Activated naive CD4-positive, alpha-beta T cell treated with anti-CD3 and anti-CD28 coated beads, Interleukin-2, amount 50 U/mL, for 72 hours (primary cell): ENCODE measurements at places on chromosomes 16 and 17.

DNA sequence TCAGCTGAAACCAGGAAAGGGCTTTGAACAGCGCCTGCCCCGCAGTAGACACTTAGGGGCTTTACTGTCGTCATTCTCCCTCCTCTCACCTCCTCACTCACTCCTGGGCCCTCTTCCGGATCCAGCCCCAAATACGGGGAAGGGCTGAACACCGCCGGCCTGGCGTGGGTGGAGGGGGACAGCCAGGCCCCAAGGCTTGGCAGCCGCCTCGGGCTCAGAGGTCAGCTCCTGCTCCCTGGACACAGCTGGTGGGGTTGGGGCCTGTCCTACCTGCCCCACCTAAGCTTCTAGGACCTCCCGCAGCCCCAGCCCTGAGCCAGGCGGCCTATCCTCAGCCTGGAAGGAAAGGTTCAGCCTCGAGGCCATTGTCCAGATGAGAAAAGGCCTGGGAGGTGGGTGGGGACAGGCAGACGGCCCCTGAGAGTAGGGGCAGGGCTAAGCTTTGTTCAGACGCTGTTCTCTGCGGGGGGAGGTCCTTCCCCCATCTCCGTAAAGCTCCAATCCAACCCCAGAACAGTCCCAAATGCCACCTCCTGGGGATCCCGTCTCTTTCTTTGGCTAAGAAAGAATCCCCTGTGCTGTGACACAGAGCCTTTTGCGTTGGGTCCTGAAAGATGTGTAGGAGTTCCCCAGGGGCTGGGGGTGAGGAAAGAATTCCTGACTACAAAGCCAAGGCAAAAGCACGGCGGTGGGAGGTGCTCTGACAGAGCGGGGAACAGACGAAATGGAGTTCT lies 881 bp upstream of the LLGL1 start:
- no peak for DNase-seq

DNA sequence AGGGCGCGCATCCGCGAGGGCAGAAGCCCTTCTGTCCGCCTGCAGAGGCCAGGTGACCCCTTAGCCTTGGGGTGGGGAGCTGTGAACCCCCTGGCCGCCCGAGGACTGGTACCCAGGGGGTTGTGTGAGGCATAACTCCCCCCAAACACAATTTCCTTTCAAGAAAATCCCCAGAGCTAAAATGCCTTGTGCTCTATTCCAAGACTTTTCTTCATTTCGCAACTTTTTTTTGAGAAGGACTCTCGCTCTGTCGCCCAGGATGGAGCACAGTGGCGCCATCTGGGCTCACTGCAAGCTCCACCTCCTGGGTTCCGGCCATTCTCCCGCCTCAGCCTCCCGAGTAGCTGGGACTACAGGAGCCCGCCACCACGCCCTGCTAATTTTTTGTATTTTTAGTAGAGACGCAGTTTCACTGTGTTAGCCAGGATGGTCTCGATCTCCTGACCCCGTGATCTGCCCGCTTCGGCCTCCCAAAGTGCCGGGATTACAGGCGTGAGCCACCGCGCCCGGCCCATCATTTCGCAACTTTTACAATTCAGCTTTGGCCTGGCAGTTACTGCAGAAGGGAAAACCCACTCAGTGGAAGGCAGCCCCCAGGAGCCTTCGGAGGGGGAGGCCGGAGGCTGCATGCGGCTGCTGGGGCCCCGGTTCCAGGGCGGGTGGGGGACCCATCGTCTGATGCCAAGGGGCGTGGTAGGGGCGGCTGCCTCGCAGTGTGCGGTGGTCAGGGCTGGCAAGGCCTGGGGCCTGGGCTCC lies 963 bp upstream of the APRT start:
- no peak for DNase-seq

GRCh38 chr17:3955673-3955988 lies 8.6 kb downstream of the ATP2A3 start:
- no peak for DNase-seq

DNA sequence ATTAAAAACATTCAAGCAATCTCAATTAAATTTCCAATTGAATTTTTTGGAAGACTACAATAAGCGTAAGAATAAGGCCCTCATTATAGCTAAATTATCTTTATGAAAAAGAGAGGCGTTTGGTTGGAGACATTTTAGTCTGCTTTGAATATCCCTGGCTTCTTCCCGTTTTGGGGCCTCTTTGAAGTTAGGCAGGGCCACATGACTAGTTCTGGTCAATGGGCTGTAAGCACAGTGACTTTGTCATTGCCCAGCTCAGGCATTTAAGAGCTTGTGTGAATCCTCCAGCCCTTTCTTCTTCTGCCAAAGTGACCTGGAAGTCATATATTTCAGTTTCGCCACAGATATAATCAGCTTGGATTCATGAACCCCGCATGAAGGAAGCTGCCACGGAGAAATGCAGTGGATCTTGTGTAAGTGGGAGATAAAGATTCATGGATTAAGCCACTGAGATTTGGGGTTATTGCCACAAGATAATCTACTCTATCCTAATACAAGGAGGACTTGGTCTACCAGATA lies 21.7 kb upstream of the UBTF start:
- DNase-seq = no peak

DNA sequence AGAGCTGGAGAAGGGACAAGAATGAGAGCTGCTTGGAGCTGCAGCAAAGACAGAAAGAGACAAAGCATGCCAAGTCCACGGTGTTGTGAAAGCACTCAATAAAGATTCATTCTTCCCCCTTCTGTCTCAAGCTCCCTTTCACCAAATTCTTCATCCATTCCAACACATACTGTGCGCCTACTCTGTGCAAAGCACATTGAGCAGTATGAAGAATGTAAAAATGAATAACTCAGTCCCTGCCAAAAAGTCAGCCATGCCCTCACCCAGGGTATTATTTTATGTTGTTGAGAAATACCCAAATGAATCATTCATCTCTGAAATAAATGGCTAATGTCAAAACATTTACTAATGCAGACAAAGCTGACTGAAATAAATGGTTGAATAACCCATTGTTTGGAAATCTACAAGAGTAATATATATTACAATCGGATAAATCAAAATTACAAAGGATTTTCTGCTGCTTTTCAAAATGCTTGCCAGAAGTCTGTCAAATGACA lies 282.9 kb upstream of the IRX5 start:
- DNase-seq = no peak

DNA sequence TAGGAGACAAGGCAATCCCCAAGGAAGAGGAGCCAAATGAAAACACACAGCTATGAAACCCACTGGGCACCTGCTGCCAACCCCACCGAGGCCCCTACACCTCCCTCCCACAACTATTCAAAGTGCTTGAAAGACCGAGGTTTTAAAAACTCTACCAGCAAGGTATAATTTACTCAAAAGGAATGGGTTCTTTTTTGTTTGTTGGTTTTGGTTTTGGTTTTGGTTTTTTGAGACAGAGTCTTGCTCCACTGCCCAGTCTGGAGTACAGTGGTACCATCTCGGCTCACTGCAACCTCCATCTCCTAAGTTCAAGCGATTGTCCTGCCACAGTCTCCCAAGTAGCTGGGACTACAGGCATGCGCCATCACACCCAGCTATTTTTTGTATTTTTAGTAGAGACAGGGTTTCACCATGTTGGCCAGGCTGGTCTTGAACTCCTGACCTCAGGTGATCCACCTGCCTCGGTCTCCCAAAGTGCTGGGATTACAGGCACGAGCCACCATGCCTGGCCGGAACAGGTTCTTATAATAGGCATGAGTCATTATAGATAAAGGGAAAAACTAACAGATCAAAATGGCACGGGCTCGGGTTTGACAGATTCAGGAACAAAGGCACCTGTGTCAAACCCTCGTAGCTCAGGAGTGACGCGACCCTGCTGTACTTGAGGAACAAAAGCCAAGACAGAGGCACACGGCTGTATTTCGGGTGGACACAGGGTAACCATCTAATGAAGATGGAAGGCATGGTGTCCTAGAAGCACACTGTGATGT lies 40.7 kb downstream of the COTL1 start:
- DNase-seq = no peak

GRCh38 chr16:48454051-48454450 lies 68.8 kb upstream of the SIAH1 start:
- no peak for DNase-seq

GRCh38 chr16:46853713-46854443 lies 22.9 kb upstream of the C16orf87 start:
- DNase-seq = no peak

DNA sequence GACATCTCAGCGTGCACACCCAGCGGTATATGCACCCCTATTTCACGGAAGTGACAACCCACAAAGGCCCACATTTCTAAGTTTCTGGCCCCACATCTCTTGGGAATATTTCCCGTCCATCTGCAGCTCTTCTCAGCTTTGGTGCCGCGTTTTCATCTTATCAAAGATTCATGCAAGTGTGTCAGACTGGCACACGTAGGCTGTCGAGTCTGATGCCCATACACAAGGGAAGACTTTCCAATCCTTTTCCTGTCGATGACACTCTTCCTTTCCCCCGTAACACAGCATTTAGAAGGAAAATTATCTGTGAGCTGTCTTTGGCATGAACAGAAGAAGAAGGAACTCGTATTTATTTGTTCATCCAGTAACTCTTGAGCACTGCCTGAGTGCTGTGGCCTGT lies 83.0 kb downstream of the SHISA6 start:
- no peak for DNase-seq

DNA sequence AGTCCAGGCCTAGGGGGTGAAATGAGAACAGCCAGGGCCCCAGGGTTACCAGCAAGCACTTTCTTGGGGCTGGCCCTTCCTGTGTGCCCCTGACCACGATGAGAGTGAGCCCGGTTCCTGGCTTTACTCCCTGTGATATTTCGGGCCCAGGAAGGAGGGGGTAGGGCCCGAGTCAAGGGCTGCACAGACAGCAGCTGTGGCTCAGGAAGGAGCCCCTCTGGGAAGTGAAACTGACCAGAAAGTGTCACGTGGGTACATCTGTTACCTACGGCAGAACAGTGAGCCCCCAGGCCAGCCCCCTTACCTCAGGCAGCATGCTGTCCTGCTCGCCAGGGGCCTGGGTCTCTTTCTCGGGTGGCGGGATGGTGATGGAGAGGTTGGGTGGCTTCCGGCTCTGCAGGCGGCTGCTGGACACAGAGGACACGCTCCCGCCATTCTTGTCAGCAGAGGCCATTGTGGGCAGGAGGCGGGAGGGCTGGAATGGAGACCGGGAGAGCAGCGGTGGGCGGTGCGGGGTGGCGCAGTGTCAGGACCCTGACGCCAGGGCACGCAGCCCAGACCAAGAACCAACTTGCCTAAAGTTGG lies 13.8 kb downstream of the AANAT start:
- DNase-seq = no peak

- DNase-seq = no peak
Observed at GRCh38 chr17:9294661-9295210, 273.4 kb downstream of the NTN1 start.

DNA sequence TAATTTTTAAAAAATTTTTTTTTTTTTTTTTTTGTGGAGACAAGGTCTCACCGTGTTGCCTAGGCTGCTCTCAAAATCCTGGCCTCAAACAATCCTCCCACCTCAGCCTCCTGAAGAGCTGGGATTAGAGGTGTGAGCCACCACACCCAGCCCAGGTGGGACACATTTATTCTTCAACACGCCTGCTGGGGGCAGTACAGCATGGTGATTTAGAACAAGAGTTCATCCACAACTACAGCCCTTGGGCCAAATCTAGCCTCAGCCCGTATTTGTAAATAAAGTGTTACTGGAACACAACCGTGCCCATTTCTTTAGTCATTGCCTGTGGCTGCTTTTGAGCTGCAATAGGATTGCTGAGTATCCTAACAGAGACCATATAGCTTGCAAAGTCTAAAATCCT lies 92.8 kb downstream of the KATNIP start:
- no peak for DNase-seq
